ENCODE measurements at places on chromosomes 12 and 14.

- no peak for DNase-seq
Measured at GRCh38 chr12:114096461-114096860, 130.3 kb upstream of the RBM19 start.

GRCh38 chr12:75997658-75998057, 33.9 kb downstream of the PHLDA1 start:
- no peak for DNase-seq

DNA sequence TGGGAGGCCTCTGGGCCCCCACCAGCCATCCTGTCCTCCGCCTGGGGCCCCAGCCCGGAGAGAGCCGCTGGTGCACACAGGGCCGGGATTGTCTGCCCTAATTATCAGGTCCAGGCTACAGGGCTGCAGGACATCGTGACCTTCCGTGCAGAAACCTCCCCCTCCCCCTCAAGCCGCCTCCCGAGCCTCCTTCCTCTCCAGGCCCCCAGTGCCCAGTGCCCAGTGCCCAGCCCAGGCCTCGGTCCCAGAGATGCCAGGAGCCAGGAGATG, 729 bp upstream of the GAPDH start:
- no peak for DNase-seq

DNA sequence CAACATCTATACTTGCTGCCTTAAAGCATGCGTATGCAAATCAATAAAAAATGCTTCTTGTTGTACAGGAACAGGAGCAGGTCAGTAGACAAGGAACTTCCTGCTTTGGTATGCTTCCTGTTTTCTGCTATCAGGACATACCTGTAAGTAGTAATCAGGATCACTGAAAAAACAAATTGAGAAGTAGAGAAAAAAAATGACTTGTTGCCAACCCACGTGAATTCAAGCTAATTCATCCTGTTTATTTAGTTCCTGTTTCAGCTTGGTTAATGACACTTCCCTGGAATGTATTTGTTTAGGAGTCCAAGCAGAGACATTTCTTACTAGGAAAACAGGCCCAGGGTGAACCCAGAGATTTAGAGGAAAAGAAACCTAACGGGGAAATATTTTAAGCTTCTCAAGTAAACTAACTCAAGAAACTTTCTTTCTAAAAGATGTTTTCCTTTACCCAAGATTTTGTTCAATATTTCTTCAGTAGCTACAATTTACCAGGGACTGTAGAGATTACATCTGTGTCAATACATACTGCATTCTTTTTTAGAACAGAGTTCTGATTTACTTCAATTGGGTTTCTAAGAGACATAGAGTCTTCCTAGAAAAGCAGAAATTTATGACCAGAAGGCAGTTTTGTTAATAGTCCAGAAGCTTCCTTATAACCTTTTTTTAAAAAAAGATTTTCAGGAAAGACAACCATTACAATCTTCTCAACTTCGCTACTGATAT, 124.2 kb downstream of the PAWR start:
- DNase-seq, result no peak

DNA sequence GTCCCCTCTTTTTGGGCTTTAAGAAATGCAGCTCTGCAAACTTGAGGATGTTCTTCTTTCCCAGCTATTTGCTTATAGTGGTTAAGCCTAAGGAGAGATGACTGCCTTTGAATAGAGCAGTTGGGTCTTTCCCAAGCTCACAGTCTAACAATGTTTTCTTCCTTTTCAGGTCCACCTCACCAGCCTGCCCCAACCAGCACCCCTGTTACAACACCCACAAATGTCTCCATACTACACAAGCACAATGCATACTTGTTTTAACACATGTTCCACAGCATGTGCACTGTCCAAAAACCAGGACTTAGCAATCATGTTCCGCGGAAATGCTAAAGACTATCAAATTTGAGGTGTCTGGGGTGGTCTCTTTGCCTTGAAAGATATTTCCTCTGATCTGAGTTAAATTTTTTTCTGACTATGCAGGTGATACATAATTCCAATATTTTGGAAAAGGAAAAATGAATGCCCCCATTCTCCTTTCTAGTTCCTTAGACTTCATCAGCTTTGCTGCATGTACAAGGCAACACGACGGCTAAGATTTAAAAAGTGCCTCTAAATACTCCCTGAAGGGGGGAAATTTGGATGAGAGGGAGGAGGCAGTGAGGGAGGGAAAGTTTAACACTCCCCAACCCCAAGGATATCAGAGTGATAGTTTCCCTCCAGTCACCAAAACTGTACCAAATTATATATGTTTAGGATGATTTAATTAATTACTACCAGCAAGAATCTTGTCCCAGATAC, 6.6 kb upstream of the HOXC13 start:
- DNase-seq, result no peak

GRCh38 chr14:66511849-66512248, 3.9 kb downstream of the GPHN start:
- DNase-seq, result no peak

DNA sequence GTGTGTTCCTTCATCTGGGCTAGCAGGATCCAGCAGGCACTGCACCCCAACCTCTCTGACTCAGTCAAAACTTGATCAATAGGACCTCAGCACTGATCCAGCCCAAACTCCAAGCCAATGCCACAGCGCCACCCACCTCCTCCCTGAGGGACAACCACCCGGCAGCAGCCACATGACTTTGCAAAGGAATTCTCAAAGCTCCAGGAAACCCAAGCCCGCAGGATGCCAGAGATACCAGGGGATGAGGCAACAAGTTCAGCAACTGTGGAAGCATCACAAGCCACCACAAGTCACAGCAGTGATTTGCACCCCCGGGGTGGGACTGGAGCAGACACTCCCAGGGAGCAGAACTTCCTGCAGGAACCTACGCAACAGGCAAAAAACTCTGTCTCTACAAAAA, 37.3 kb downstream of the ACTN1 start:
- no peak for DNase-seq

DNA sequence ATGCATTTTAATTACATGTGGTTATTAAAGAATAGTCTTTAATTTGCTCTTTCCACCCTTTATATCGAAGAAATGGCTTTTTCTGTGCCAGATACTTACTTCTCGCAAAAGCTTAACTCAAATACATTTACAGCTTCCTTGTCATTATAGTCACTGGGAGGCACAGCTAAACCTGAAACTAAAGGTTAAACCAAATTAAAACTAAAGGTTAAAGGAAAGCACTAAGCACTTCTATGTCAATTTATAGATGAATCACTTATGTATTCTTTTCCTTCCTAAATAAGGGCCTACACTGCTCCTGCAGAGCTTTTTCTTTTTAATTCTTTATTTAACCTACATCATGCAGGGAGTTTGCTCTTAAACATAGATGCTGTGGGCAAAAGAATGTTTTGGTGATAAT, 9.1 kb downstream of the C14orf93 start:
- DNase-seq, result no peak

DNA sequence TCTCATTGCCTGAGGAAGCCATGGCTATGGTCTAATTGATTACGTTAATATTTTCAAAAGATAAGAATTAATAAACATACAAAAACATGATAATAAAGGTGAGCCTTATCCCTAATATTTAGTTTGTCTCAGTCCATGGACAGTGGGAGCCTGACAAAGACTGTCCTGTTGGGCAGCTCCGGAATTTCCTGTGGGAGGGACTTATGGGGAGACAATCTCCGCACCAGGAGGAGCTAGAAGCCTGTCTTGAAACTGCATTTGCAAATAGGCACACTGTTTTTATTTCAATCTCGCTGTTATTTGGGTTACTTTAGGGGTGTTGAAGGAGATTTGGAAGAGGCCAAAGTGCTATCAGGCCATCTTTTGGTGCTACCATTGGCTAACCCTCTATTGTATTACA, 50.8 kb upstream of the ZDHHC17 start:
- DNase-seq, result no peak

GRCh38 chr14:55705651-55706364, 125.8 kb downstream of the KTN1 start:
- no peak for DNase-seq

DNA sequence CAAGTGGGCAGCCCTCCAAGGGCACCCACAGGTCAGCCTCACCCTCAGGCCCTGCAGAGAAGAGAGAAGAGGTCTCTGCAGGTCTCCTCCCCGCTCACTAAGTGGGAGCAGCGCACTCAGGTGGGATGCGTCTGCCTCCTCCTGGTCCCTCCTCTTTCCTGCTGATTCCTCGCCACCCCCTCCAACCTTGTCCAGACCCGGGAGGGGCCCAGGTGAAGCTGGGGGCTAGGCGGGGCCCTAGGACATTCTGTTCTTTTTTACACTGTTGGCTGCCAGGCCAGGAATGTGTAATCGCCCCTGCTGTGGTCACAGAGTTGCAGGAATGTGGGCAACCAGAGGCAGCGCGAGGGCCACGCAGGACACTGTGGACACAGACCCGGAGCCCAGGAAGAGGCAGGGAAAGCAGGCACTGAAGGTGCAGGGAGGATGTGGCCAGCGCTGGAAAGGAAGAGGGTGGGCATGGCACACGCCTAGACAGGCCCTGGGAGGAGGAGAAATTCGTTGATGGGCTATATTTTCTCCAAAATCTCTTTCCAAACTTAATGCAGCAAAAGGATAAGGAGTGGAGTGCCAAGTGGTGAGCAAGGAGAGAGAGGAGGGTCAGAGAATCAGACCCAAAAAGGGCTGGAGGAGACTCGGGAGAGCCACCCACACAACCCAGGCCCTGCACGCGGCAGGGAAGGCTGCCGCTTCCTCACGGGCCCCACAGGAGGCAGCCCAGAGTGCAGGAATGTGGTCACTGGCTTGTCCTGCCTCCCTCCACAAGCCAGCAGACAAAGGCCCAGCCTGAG, 911 bp upstream of the SCNN1A start:
- no peak for DNase-seq

GRCh38 chr12:103785243-103786031, 55.6 kb downstream of the NT5DC3 start:
- no peak for DNase-seq

DNA sequence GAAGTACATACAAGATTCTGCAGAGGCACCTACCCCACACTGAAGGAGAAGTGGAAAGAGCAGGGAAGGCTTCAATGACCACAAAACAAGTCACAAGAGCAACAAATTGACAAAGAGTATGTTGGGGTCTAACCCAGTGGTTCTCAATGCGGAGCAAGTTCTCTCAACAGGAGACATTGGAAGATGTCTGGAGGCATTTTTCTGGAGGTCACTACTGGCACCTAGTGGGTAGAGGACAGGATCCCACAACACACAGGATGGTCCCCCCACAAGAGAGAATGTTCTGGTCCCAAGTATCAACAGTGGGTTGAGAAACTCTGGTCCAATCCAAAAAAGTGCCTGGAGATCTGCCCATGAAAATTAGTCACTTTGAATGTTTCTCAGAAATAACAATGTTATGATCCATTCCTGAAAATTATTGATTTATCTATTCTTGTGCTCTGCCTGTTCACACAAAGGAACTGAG, 3.4 kb downstream of the SSH1 start:
- no peak for DNase-seq

DNA sequence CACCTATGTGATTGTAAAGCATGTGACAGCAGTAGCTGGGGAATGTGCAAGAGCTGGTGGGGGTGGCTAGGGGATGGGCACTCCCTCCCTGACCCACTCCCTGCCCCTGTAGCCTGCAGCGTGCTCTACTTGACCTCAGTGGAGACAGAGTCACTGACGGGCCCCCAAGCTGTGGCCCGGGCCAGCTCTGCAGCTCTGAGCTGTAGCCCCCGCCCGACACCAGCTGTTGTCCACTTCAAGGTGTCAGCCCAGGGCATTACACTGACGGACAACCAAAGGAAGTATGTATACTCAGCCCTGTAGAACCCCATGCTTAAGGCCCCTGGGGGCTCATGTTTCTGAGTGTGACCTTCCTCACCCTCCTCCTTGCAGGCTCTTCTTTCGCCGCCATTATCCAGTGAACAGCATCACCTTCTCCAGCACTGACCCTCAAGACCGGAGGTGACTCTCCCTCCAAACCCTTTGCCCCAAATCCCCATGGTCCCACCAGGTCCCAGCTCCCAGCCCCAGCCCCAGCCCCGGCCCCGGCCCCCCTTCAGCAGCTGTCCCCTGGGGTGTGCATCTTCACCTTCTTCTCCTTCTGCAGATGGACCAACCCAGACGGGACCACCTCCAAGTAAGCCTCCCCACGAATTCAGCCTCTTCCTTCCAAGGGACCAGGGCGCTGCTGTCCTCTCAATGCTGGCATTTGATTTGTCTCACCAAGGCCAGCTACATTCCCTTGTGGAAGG, 13.3 kb downstream of the TNS2 start:
- no peak for DNase-seq

DNA sequence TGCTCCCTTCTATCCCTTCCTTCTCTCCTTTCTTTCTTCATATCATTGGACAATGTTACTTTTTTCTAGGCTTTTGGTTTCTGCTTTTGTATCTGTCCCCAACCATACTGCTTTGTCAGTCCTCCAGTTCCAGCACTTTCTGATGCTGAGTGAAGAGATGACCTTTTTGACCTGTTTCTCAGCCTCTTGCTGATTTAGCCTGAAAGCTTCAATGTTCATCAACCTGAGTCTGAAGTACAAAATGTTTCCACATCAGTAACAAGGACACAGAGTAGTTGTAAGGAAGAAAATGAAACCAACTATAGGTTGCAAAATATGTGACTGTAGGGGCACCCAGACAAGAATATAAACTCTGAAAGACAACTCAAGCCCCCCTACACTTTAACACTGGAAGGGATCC, 25.2 kb upstream of the AKAP6 start:
- DNase-seq, result no peak

DNA sequence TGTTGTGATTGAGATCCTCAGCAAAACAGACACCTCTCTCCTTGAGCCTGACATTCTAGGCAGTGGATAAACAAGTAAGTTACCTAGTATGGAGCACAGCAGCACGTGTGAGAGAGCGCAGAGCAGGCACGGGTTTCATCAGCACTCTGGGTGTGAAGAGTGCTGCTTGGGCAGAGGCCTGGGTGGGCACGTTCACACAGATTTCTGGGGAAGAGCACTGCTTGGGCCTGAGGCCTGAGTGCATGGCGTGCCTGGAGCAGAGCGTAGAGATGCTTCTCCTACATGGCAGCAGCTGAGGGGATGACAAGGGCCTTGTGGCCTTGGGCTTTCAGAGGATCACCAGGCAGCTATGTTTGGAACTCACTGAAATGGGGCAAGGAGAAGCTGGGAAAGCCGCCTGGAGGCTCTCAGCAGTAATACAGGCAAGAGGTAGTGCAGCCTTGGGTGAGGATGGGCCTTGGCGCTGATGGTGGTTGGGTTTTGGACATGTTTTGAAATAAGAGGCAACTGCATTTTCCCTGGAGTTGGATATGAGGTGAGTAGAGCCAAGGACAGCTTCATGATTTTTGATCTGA, 17.6 kb downstream of the CKB start:
- DNase-seq, result no peak
